ENCODE measurements at places on chromosomes 3 and 15. TPM values are rescaled to one million over a fixed set of nuclear protein-coding genes. Genes with fewer than 3 reads are reported as not detected.

KIAA1143 gene
- 16.7 TPM for total RNA-seq

PRR20G gene
- not detected for total RNA-seq

NAALADL2 gene
- 9.5 TPM for total RNA-seq

GXYLT2 gene
- 24.1 TPM for total RNA-seq

ETV5 gene
- total RNA-seq: 5.4 TPM

ZNF80 gene
- not detected for total RNA-seq

ARPP19 gene
- total RNA-seq: 42.9 TPM

RNF123 gene
- total RNA-seq: 18.8 TPM

ZNF662 gene
- 1.3 TPM for total RNA-seq

Data from bronchial smooth muscle cell (primary cell).